HFFc6 (cell line): ENCODE measurements at places on chromosomes 6 and 20.

DNA sequence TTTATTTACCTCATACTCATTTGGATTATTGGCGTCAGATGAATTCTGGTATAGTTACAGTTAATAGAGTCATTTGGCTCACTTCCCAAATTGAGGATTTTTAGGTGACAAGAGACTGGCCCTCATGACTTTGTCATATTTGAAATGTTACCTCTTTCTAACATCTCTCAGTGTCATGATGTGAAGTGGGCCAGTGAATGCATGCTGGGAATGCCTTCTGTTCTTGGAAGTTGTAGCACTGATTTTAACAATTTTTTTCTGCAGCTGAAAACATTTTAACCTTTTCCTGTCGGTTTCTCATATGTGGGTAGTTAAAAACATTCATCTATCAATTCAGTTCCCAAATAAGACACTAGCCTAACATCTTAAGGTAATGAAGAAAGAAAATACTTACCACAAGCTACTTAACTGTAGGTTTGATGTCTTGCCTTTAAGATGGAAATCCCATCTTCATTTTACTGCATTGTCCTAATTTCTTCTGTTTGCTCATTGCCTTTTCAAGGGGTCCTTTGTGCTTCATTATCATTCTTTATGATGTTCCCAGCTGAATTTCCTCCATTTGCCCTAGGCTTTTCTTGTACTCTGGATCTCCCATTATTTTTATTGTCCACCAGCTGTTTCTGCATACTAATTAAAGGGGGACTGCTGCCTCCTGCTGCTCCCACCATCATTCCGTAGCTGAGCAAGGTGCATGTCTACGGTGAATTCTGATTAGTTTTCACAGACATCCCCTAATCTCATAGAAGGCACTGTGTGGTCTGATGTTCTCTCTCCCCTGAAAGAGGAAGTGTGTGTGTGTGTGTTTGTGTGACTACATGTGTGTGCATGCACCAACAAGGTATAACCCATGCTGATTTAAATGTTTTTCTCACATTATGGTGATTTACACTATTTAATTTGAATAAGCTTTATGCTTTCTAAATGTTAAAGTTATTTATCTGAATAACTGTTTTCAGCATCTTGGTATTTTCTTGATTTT lies 109.5 kb downstream of the B3GAT2 start:
- DNase-seq, result no peak

DNA sequence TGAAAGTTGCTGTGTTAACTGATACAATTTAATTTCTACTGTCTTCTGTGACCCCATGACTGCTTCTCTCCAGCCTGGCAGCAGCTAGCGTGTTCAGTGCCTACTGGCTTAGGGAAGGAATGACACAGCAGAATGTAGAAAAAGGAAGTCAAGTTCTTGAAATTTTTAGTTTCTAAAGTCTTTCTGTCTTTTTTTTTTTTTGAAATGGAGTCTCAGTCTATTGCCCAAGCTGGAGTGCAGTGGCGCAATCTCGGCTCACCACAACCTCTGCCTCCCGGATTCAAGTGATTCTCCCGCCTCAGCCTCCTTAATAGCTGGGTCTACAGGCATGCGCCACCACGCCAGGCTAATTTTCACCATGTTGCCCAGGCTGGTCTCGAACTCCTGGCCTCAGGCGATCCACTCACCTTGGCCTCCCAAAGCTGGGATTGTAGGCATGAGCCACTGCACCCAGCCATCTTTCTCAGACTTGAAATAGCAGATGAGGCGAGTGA lies 39.3 kb downstream of the PCNA start:
- peak; percentile 37 for DNase-seq

GRCh38 chr20:60935971-60936370 lies 316.1 kb upstream of the CDH4 start:
- DNase-seq, result no peak

DNA sequence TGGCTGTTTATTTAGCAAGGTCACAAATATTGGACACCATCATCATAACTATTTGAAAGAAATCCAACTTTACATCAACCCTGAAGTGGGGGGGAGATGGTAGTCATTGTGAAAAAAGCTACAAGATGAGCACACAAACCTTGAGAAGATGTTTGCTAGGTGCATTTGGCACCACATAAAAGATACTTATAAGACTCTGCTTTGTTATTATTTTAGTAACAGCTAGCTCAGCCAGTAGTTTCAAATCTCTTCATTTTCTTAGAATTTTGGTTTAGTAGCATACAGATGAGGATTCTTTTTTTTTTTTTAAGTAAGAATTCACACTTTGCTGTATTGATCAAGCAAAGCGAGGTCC lies 14.4 kb downstream of the ADTRP start:
- no peak for DNase-seq

DNA sequence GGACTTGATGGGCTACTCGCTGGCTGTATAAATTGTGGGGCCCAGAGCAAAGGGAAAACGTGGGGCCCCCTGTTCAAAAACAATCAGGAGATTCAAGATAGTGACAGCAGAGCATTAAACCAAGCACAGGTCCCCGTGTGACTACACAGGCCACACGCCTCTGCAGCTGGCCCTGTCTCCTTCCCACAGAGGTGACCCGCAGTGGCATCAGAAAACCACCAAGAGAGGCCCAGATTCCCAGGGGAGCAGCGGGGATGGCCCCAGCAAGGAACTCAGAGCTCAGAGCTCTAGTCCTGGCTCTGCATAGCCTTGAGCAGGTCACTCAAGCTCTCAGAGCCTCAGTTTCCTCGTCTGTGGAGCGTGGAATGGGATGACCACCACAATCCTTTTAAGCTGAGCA lies 57.6 kb downstream of the CPNE5 start:
- DNase-seq, result no peak
